ENCODE measurements at places on chromosomes 7 and 10. TPM values are rescaled to one million over a fixed set of nuclear protein-coding genes. Genes with fewer than 3 reads are reported as not detected.

The C10orf67 gene
- not detected for total RNA-seq

The STRIP2 gene
- total RNA-seq, result 7.4 TPM

The TRDMT1 gene
- 30.8 TPM for total RNA-seq

The PPP2R2D gene
- total RNA-seq, result 35.8 TPM

The KLLN gene
- total RNA-seq, result 0.62 TPM

The VSTM4 gene
- total RNA-seq, result 0.23 TPM

The SLC26A4 gene
- total RNA-seq, result not detected

The RNF32 gene
- total RNA-seq, result 0.56 TPM

The OR2A12 gene
- not detected for total RNA-seq

The GPR146 gene
- 0.28 TPM for total RNA-seq

The SUN3 gene
- total RNA-seq, result 0.52 TPM

- DNase-seq, result no peak
These were observed 72.7 kb downstream of the PTPRZ1 start for GRCh38 chr7:121945480-121946236.

DNA sequence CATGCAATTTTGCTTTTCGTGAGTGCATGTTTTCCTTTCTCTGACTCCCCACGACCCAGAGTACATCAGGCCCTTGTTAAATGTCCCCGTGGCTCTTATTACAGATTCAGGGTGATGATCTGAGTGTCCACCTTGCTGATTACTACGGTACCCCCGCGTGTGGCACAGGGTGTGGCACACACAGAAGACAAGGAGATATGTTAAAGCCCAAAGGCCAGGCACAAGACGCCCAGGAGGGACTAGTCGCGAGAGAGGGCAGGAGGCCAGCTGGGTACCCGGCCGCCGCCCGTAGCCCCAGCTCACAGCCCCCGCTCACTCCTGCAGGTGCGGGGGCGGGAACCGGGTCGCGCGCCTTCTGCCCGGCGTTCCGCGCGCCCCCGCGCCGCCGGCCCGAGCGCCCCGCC lies 281 bp upstream of the EXOC6 start:
- no peak for DNase-seq

GRCh38 chr10:70403483-70404035 lies 386 bp upstream of the EIF4EBP2 start:
- no peak for DNase-seq

GRCh38 chr7:127894588-127894987 lies 136.6 kb downstream of the LRRC4 start:
- DNase-seq, result no peak

GRCh38 chr7:143205560-143206293 lies 16.1 kb upstream of the TAS2R40 start:
- DNase-seq, result no peak

- DNase-seq, result peak; percentile 37
These were observed 621.9 kb downstream of the ACTR3B start for GRCh38 chr7:153381275-153382040.

DNA sequence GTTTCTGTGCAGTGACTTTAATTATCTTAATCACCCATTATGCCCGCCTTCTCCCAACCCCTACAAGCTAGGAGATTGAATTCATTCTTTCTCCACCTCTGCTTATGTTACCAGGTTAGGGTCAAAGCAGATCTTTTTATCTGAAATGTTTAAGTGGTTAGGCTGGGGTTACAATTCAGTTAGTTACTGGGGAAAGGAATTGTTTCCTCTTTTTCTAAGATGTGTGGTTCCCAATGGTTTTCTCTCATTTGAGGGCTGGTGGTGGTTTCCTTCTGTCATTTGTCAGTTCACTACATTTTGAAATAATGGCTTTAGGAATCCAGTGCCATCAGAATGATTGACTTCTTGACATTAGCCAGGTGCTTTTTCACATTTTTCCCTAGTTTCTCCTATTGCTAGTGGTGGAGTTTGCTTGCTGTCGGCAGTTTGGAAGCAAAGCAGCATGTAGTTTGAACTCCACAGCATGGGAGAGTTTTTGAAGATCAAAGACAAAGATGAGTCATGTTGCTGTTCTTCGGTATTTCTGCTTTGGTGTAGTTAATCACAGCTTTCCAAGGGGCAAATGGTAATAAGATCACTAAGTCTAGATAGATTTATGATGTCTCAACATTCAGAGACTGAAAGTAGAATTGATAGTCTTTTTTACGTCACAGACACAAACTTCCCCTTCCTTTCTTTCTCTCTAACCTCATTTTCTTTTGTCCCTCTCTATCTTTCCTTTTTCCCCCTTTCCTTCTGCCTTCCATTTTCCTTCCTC lies 168.2 kb downstream of the SND1 start:
- peak; percentile 19 for DNase-seq

DNA sequence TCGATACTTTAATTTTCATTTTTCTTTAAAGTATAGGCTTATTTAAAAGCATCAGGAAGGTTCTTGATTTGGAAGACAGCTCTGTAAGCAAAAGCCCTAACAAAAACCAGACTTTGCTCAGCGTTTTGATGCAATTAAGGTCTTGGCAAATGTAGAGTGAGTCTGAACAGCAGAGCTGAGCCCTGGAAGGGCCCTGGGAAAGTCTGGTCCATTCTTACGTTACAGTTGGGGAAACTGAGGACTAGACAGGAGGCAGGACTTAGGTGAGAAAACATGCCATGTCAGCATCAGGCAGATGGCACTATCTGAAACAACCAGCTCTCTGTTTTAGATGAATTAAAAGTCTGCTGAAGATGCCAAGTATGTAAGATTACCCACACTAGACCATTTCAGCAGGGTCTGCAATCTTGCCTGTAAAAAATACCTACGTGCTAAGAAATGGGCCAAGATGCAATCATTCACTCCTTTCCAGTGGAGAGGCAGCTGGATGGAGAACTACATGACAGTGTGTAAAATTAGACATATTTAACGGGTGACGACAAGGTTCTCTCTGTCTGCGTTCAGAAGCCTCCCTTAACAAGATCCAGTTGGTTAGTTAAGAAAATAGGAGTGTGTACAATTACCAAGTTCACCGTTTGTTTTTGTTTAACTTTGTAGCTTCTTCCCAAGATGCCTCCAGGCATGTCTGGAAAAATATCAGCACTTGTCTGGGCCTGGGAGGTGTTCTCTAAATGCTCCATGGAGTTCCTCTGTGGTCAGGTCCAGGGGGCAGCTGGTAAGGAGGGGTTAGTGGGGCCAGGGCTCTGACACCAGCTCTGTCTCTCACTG lies 502.3 kb upstream of the ZMIZ1 start:
- DNase-seq, result no peak

- peak; percentile 37 for DNase-seq
These were observed at the start of gene KLF6 for GRCh38 chr10:3784510-3785250. Gene KLF6 (minus strand): TSS chr10:3785209. CDS start chr10:3785014, 195 bp downstream.

GRCh38 chr10:3222068-3222467 lies 49.5 kb upstream of the PITRM1 start:
- peak; percentile 81 for DNase-seq

GRCh38 chr10:63308628-63309027 lies 157.1 kb downstream of the JMJD1C start:
- DNase-seq, result no peak

DNA sequence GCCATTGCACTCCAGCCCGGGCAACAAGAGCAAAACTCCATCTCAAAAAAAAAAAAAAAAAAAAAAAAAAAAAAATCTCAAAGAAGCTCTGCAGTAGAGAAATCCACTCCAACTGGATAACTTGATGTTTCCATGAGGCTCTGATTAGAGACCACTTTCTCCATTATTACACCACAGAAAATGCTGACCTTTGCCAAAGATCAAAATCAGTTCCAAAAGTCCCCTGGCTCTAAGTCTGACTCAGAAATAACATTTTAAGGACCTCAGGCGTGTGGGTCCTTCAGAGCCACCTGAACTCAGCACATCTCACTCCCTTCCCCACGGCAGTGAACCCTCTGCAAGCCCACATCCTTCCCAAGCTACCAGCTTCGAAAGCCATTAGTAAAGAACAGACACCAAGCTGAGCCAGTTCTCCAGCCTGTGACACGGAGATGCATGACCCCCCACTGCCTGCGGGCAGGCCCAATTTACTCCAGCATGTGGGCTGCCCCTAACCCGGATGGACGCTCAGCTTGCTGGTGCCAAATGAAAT lies 13.8 kb upstream of the TMEM120A start:
- DNase-seq, result no peak

GRCh38 chr7:155538293-155538692 lies 8.1 kb downstream of the CNPY1 start:
- DNase-seq, result no peak

DNA sequence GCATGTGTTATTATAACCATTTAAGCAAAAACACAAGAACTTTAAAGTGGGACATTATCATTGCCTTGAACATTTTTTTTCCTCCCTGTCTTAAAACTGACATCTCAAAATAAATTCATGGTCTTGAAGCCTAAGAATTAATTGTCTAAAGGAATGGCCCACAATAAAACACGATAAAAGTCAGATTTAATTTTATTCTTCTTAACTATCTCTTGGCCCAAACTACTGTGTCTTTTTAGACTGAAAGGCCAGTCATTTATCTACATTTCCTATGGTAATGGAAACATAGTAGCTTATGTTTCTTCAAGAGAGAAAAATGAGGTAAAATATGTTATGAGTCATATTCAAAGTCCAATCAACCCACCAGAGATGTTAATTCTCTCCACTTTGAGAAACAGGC lies 24.4 kb upstream of the ETV1 start:
- no peak for DNase-seq

All from GM23338 (cell line).